Foreskin fibroblast (primary cell): ENCODE measurements at places on chromosomes 6 and 20.

- DNase-seq: no peak
Observed at GRCh38 chr6:147023581-147023980, 180.6 kb upstream of the STXBP5 start.

GRCh38 chr20:56358070-56358469 is 704 bp upstream of the FAM210B start:
- peak; percentile 55 for DNase-seq

GRCh38 chr6:110786271-110786670 is 29.0 kb downstream of the CDK19 start:
- no peak for DNase-seq

DNA sequence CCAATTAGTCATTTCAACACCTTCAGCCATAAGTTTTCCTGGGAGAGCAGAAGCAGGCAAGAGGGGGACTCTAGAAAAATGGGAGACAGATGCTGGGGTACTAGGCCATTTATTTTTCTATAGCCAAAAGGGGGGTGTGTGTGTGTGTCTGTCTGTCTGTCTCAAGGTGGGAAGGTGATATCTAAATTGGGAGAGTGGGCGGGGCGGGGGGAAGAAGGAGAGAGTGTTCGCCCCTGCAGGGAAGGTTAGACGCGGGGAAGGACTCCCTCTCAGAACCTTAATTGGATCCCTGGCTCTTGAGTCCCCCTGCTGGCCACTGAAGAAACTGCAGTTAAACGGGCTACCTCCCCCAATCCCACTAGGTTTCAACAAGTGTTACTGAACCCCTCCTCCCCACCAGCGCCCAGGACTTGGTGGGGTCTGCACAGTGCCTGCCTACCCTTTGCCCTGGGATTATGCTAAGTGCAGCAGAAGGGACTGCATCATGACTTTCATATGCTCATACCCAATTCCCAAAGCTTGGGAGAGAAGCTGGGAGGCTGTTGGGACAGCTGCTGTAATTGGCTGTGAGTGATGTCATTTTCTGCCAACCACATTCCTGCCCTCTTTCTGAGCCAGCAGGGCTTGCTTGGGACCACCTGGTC is 45.8 kb downstream of the FOXP4 start:
- DNase-seq: peak; percentile 23

GRCh38 chr20:34300809-34301586 is 2.2 kb downstream of the AHCY start:
- DNase-seq: peak; percentile 37

DNA sequence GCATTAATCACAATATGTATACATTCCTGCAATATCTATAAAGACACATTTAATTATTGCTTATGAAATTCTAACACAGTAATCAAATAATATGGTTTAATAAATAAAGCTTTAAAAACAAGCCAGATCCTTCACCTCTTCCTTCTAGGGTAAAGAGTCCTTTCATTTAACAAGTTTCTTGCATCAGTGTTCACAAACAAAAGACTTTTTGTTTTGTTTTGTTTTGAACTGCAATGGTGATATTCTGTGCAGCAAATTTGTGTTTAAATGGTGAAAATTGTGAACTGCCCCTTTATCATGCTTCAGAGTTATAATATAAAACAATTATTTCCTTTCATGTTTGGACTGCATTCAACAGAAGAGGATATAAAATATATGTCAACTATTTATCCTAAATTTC is 177.3 kb downstream of the EPHA7 start:
- no peak for DNase-seq

GRCh38 chr20:17615645-17616479 is 46.0 kb downstream of the DSTN start:
- DNase-seq: no peak
